Central memory CD4-positive, alpha-beta T cell (primary cell): ENCODE measurements at places on chromosomes 2 and 18.

DNA sequence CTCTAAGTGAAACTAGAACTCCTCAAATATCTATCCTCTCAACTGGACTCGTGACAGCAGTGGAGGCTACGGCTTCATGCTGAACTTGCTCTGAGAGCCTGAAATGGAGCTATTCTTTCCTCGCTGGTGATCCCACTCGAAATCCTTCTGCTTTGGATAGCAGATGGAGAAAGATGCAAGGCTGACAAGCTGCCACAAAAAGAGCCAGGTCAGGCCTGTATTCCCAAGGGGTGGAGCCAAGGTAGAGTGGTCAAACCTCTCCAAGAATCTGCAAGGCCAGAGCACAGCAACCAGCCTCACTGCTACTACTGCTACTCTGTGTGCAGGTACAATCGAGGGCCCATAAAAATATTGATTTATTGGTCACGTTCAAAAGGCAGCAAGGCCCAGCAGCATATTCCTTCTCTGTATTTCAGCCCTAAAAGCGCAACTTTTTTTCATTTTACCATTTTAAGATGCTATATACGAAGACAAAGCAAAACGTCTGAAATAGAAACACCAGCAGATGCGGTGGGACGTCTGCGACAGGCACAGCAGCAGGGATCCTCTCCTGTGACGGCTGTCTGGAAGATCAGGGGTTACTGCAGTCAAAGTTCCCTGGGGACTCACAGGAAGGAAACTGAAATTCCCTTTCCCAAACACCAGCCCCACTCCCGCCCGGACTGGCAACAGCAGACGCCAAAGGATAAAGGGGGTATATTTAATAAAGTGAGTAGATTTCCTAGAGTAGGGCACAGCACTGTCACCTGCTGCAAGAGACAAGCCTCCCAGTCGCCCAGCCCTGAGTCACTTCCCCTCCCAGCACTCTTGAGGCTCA lies 2.4 kb downstream of the SPRED2 start:
- DNase-seq = no peak

GRCh38 chr18:61502472-61502871 lies 169.2 kb downstream of the CDH20 start:
- DNase-seq = no peak

DNA sequence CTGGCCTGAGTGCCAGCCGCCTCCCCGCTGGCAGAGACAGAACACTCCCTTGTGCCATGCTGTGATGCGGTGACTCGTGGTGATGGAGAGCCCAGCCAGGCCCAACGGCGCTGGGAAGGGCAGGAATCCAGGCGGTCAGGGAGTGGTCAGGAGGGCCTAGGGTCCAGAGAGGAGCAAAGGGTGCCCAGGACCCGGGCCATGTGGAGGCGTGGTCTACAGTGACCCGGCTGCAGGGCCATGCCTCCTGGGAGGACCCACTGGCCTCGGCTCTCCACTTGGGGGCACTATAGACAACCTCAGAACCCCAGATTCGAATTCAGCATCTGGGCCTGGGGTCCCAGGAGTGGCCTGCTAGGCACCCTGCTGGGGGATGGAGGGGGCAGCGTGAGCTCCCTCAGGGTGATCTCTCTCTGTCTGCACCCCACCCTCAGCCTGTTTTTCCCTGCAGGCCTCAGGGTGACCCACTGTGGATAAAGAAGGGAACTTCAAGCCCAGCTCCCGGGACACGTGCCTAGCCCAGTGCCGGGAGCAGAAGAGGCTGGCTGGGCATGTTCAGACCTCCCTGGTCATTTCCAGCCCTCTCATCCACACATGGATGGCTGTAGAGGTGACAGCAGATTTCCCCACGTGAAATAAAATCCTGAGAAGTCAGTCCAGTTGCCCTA lies 13.0 kb downstream of the AMER3 start:
- DNase-seq = no peak

GRCh38 chr2:241019441-241020139 lies 21.2 kb downstream of the SNED1 start:
- no peak for DNase-seq
